Astrocyte (in vitro differentiated cells and primary cell): ENCODE measurements at places on chromosomes 16 and 17. TPM values are rescaled to one million over a fixed set of nuclear protein-coding genes. Genes with fewer than 3 reads are reported as not detected.

The CD300LD gene
- total RNA-seq, result not detected in 2 replicates

The PHKB gene
- total RNA-seq, result 39.8 and 49.6 TPM in 2 replicates

GRCh38 chr17:3762922-3763776, 37.8 kb downstream of the ITGAE start:
- DNase-seq, result no peak

GRCh38 chr16:56354746-56355145, 70.6 kb downstream of the AMFR start:
- DNase-seq, result no peak

- no peak for DNase-seq
Observed at GRCh38 chr17:14211801-14212200, 24.9 kb downstream of the CDRT15 start.
